GM23248 (cell line): ENCODE measurements at places on chromosomes 6 and 20. TPM values are rescaled to one million over a fixed set of nuclear protein-coding genes. Genes with fewer than 3 reads are reported as not detected.

DNA sequence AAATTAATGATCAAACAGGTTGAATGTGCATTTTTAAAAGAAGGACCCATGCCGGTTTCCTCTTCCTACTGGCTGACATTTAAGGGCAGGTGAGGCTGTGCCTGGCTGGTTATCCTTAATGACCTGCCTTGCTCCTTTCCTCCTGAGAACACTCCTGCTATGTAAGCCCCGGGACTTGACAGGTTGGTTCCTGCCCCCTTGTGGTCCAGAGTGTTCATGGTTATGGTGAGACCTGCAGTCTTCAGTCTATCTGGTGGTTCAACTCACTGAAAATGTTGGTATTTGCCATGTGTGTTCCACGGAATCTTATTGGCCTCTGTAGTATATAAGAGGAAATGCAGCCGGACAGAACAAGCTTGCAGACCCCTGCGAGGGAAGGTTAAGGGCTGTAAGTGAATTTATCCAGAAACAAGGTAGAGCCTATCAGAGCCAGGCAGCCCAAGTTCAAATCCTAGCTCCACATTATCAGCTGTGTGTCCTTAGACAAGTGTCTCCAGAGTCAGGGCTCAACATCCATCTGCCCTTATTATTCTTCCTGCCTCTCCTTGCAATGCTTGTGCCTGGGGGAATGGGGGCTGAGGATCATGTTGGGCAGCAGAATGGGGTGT is 5.2 kb upstream of the BPIFA3 start:
- peak; percentile 53 for DNase-seq

GRCh38 chr20:14696937-14697336 is 359.5 kb upstream of the FLRT3 start:
- DNase-seq = no peak

DNA sequence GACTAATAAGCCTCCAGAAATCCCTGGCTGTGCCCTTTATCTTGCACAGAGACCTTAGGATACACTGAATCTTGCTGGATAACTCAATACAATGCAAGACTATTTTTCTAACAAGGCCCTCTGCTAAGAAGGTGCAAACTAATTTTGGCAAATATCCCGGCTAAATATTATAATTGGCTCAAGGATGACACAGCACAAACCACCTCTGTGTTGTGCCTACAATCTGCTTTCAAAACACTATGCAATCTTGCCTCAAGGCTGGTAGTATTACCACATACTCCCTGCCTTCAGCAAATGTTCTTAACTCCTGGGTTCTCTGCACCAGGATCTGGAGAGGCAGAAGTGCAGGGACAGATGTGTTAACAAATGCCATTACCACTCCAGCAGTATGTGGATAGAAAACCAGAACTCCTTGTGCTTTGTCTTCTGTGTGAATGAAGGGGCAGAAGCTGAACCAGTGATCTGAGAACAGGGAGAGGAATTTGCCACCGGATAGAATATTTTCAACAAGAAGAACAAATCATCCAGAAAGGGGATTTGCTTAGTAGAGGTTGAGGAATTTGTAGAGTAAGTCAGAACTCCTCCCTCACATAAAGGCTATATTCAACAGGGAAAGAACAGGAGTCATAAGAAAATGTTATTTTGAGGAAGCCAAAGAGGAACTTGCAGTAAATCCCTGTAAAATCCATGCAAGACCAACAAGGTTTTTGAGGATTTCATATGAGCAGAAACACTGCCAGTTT is 74.1 kb upstream of the SLC4A11 start:
- DNase-seq = peak; percentile 79

DNA sequence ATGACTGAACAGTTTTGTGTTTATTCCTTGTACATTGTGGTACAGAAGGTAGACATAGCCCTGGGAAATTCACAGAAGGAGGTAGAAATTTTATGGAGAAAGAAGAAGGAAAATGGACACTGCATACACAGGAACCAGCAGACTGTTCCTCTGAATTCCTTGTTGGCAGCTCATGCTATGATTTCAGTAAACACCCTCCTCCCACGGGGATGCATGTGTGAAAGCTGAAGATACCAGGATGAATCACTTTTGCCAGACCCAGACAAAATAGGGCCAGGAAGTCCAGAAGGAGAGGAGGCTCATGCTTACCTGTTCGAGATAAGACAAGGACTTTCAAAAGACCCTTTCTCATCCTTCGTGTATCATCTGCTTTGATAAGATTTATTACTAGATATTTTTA is 110.3 kb upstream of the GGTLC1 start:
- peak; percentile 74 for DNase-seq

DNA sequence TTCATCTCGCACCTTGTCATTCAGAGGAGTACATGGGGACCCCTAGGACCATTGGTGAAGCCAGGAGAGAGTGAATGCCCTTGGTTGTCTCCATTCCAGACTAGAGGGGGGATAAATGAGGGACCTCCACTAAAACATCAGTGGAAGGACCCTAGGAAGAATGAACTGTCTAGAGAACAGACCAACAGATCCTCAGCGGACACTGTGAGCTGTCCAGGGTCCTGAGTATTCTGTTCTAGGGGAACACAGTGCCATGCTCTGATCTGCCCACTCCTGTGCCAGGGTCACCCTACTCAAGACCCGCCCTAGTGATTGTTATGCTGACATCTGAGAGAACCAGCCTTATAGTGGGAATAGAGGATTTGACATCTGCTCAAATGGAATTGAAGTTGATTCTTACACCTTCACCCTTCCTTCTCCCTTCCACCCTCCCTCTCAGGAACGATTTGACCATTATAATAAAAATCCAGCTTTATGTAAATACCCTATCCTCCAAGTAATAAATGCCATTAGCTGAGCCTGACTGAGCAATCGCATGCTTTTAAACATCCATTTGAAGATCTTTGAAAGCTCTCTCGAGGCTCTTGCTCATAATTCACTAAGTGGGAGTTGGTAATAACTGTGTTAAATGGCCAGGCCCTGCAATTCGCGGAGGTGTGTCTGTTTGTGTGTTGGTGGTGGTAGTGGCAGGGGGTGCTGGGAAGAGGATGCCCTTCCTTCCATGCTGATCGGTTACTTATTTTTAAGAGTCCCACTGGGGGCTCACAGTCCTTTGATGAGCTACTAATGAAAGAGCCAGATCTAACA is 43.6 kb upstream of the SLC32A1 start:
- peak; percentile 51 for DNase-seq

GRCh38 chr20:36925234-36925633 is 26.3 kb downstream of the SAMHD1 start:
- no peak for DNase-seq

- DNase-seq = no peak
Observed at GRCh38 chr6:149336609-149336928, 19.1 kb downstream of the TAB2 start.

- peak; percentile 65 for DNase-seq
Observed at GRCh38 chr6:143270026-143270425, 180.5 kb downstream of the ADAT2 start.

DNA sequence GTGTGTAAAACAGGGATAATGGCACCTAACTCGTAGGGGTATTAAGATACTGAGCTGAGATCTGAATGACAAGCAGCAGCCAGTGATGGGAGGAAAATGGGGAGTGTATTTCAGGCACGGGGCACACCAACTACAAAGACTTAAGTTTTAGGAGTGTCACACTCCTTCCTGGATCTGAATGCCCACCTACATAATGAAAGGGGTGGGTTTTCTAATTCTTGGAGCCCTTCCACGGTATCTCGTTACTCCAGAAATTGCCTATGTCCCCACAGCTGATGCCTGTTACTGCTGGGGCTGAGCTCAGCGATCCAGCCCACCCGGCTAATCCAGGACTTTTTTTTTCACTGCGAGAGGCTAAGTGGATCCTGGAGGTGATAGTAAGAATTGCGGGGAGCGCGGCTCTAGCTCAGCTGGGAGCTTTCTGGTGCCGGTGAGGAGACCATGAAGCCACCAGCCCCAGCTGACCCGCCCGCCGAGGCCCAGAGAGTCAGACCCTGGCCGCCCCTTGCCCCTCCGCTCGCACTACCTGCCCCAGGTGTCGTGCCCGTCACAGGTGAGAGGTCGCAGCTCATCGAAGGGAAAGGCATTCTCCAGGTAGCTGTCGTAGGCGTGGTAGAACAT is 727 bp downstream of the EDEM2 start:
- DNase-seq = peak; percentile 70

DNA sequence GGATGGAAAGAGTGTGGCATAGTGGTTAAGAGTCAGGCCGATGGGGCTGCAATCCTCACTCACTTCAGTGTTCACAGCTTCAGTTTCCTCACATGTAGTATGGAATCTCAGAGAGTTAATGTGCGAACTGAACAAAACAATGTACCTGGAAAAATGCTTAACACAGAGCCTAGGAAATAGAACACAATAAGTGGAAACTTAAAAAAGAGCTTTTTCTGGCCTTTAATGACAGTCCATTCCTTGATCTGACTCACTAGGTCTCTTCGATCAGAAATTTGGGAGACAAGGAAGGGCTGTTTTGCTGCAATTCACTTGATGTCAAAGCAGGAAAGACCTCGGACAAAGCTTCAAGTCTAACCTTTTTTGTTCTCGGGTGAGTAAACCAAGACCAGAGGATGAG is 56.1 kb downstream of the KCNB1 start:
- no peak for DNase-seq

DNA sequence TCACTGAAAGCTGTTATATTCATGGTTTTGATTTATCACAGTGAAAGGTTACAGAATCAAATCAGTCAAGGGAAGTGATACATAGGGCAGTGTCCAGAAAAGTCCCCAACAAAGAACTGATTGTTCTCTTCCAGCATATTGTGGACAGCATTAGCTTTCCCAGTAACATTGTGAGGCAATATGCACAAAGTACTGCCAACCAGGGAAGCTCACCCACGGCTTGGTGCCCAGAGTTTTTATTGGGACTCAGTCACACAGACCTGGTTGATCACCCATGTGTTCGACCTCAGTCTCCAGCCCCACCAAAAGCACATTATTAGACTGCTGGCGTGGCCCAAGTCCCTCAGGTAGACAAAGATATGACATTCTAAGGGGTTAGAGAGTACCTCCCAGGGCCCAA is 76.0 kb downstream of the LCA5 start:
- peak; percentile 34 for DNase-seq

- DNase-seq = no peak
Observed at GRCh38 chr20:49942303-49942702, 6.1 kb downstream of the RNF114 start.

DNA sequence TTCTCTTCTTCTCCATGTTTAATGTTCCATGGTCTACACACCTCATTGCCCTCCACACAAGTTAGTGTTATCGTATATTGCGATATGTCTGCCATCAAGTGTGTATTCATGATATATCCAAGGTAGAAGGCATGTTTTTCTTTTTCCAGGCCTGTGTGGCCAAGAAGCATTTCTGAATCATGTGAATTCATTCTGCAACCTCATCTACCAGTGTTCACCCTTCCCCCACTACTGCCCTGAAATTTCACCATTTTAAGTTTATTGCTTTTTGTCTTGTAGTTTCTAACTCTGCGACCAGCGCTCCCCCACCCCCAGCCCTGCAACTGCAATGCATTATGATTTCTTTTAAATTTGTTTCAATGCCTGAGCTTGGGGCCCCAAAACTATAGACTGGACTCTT is 618.0 kb upstream of the FLRT3 start:
- DNase-seq = no peak

DNA sequence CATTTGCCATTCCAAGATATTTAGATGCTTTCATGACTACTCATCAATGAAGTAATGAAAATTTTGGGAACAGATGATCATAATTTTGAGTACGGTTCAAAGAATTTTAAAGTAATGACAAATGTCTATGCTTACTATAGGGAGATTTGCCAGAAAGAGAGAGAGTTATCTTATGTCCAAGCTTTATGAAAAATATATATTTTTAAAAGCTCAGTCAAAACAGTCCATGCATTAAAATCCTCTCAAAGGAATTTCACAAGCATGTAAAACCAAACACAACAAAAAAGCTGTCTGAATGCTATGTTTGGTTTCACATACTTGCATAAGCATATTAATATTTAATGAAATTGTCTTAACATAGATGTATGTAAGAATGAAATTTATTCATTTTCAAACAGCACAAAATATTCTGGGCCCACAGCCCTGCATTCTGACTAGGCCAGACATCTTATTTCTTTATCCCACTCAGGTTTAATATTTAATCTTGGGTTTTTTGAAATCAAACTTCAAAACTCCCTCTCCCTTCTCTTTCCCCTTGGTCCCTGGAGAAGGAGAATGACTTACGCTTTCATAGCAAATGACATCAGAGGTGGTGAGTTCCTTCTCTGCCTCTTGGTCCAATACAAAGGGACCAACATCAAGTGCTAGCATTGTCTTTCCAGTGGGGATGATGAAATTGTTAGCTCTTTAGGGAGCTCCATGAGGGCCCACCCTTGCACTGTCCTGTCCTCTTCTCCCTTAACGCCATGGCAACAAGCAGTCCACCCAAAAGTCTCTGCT is 94.2 kb downstream of the ADAT2 start:
- DNase-seq = no peak

DNA sequence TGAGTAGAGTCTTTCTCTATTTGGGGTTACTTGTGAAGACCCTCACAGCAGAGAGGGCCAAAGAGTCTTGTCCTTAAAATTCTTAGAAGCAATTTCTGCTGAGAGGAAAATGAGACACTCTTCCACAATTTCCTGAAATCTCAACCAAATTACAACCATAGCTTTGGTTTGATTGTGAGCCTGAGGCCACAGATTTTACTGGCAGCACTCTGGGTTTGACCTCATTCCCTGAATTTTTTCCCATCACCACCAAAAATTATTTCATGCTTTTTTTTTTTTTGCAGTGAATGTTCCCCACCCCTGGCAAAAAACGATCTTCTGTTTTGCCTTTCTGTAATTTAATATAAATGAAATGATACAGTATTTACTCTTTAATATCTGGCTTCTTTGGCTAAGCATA is 125.5 kb downstream of the THEMIS start:
- DNase-seq = peak; percentile 40

DNA sequence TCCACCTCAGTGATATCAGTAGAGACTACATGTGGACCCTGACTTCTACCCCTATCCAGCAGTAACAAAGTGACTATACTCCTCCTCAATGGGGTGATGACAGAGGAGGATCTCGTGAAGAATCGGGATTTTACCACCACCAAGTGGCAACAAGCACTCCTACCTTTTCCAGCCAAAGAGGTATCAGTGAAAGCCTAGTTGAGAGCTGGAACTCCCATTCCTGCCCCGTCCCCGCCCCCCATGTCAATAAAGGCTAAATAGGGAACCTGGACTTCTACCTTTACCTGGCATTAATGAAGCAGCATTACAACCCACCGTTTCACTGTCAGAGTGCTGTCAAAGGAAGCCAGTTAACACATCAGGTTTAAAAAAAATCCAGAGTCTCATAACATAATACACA is 45.3 kb downstream of the RNF24 start:
- no peak for DNase-seq

DNA sequence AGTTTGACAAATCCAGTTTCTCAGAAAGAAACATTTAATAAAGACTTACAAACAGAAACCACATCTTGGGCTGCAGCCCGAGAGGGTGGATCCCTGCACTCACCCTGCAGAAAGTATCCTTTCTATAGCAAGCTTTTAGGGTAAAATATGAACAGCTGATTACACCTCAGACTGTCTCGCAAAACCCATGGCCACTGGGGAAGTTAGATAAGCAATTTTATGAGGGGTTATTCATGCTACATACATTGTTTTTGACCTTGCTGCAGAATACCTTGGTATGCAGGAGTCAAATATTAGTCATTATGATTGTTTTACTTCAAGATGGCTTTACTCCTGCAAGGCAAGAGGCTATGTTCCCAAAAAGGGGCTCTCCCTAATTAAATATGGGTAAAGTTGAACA is 126.9 kb downstream of the OR2B2 start:
- no peak for DNase-seq

Gene HCRTR2
- not detected in 2 replicates for total RNA-seq

Gene MYLK2
- 0.63 TPM in 1 of 2 replicates, not detected in the other for total RNA-seq

Gene FAM184A
- not detected in 2 replicates for total RNA-seq

Gene IPCEF1
- not detected in 2 replicates for total RNA-seq

Gene SLC4A11
- total RNA-seq = 0.63 and 0.65 TPM in 2 replicates

Gene TSPO2
- not detected in 2 replicates for total RNA-seq

Gene HLA-B
- 65.6 and 87.9 TPM in 2 replicates for total RNA-seq
